Activated CD4-positive, alpha-beta T cell treated with anti-CD3 and anti-CD28 coated beads, Interleukin-2, amount 10 ng/mL, durations not matched to agents 24 days and 14 days (primary cell): ENCODE measurements at places on chromosomes 3 and 15. TPM values are rescaled to one million over a fixed set of nuclear protein-coding genes. Genes with fewer than 3 reads are reported as not detected.

FGD5 gene
- total RNA-seq, result 0.14 TPM in 1 of 2 replicates, not detected in the other

DISP2 gene
- total RNA-seq, result 0.02 and 0.05 TPM in 2 replicates

CYP11A1 gene
- not detected in 2 replicates for total RNA-seq

CIDEC gene
- total RNA-seq, result not detected in 2 replicates

HRG gene
- not detected in 2 replicates for total RNA-seq

KIF15 gene
- 26.5 and 28.3 TPM in 2 replicates for total RNA-seq

SST gene
- not detected in 2 replicates for total RNA-seq

NR2E3 gene
- total RNA-seq, result not detected in 2 replicates

IL12A gene
- total RNA-seq, result 0.21 and 0.59 TPM in 2 replicates

ANKRD28 gene
- total RNA-seq, result 38.1 and 38.7 TPM in 2 replicates

- H3K4me1 ChIP-seq, result no peaks in the 10 kb centered on the region
- H3K27me3 ChIP-seq, result no peaks in the 10 kb centered on the region
- no peak overlapping the region for H3K27ac ChIP-seq
- no peaks in the 10 kb centered on the region for H3K36me3 ChIP-seq
- no peak for DNase-seq
Observed at GRCh38 chr3:117706756-117707155, 997.2 kb downstream of the TUSC7 start.

DNA sequence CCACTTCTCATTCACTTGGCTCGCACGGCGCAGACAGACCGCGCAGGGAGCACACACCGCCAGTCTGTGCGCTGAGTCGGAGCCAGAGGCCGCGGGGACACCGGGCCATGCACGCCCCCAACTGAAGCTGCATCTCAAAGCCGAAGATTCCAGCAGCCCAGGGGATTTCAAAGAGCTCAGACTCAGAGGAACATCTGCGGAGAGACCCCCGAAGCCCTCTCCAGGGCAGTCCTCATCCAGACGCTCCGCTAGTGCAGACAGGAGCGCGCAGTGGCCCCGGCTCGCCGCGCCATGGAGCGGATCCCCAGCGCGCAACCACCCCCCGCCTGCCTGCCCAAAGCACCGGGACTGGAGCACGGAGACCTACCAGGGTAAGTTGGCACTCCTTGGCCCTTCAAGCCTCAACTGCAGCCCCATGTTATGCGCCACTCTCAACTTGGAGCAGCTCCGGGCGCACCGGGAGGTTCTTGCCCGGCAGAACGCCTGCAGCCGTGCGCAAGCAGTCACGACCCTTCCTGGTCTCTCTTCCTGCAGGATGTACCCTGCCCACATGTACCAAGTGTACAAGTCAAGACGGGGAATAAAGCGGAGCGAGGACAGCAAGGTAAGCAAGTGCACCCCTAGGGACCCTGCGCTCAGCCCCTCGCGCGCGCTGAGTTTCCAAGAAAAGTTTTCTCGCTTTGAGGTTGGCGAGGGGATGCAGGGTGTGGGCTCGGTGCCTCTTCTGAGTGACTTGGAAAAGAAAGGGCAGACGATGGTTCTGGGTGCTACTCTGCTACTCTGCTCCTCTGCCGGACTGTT lies at the start of gene BHLHE40:
Gene BHLHE40, plus strand, starts transcription at position 10 of the 801 bp plus-strand sequence. Its CDS starts 282 bp downstream, at position 292.
- H3K36me3 ChIP-seq, result peaks cover 59% of the 10 kb centered on the region
- peak within 1 kb of the TSS; percentile 100 for H3K27ac ChIP-seq
- peak within 1 kb of the TSS; percentile 96 for H3K4me3 ChIP-seq
- no peaks in the 10 kb centered on the region for H3K27me3 ChIP-seq
- no peak for DNase-seq
- H3K4me1 ChIP-seq, result peaks cover 41% of the 10 kb centered on the region

- DNase-seq, result no peak
- no peak overlapping the region for H3K27ac ChIP-seq
- peaks cover 24% of the 10 kb centered on the region for H3K27me3 ChIP-seq
- no peaks in the 10 kb centered on the region for H3K4me1 ChIP-seq
Observed at GRCh38 chr3:149790268-149790667, 2.1 kb downstream of the ANKUB1 start.

DNA sequence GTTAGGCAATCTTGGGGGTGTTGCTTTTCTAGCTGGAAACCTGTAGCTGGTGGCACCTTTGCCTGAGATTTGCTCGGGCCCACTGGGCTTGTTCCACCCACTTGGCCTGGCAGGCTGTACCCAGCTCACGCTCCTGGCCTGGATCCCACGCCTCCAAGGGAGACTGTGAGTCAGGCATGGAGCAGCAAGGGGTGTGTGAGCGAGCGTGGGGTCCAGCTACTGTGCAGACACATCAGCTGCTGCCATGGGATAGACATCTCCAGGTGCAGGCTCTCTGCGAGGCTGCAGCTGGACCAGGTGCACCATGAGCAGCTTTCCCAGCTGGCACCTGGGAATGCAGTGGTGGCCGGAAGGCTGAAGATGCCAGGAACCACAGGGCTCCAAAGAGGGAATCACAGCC lies 36.0 kb downstream of the NR1D2 start:
- H3K4me1 ChIP-seq, result peaks cover 2% of the 10 kb centered on the region
- no peak overlapping the region for H3K4me3 ChIP-seq
- no peak overlapping the region for H3K27ac ChIP-seq
- H3K36me3 ChIP-seq, result peaks cover 1% of the 10 kb centered on the region

- DNase-seq, result no peak
- no peak overlapping the region for H3K27ac ChIP-seq
- no peak overlapping the region for H3K4me3 ChIP-seq
- H3K4me1 ChIP-seq, result no peaks in the 10 kb centered on the region
Observed at GRCh38 chr3:174959556-174960065, 100.5 kb downstream of the NAALADL2 start.

DNA sequence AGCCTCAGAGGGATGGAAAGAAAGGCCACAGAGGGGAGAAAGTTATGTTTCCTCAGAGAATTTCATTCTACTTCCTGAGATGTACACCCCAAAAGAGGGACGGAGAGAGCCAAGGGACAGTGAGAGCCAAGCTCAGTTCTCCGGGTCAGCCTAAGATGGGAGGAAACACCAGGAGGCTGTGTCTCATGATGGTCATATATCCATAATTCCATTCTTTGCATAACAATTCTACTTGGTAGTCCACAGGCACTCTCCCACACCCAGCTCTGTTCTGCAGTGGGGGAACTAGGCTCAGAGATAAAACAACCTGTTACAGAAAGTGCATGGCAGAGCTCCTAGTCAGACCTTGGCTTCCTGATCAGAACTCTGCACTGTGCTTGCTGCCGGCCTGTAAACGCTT lies 54.4 kb downstream of the WDR76 start:
- no peak overlapping the region for H3K27ac ChIP-seq
- no peak for DNase-seq
- H3K4me1 ChIP-seq, result peaks cover 2% of the 10 kb centered on the region
- H3K27me3 ChIP-seq, result no peaks in the 10 kb centered on the region

GRCh38 chr15:59996298-59997041 lies 7.6 kb upstream of the FOXB1 start:
- DNase-seq, result peak; percentile 65
- H3K36me3 ChIP-seq, result peaks cover 2% of the 10 kb centered on the region

- H3K4me3 ChIP-seq, result no peak overlapping the region
- no peaks in the 10 kb centered on the region for H3K36me3 ChIP-seq
- no peaks in the 10 kb centered on the region for H3K4me1 ChIP-seq
Observed at GRCh38 chr15:54707805-54708752, 488.7 kb downstream of the RSL24D1 start.

DNA sequence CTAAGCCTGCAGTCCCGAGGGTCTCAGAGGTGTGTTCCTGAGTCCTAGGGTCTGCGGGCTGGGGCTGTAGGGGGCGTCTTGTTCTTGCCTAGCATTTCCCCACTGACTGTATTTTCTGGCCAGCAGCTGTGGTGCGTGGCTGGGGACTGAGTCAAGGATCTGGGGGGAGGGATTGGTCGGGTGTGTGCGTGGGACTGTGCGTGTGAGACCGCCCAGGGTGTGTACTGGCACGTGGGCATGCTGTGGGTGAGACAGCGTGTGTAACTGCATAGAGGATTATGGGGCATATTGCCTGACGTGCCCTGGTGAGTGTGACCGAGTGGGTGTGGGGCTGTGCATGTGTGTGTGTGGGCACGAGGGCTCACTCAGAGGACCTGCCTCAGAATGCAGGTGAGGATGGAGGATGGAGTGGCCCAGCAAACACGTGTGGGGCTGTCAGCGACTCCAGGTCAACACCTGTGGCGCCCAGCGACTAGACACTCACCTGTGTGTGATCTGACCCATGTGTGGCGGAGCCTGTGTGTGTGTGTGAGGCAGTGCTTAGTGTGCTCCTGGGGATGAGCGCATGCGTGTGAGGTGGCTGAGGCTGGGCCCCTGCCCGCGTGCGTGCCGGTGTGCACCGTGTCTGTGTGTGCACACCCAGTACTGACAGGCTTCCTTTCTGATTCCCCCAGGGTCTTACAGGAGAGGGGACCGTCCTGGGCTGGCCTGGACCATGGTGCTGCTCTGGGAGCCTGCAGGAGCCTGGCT lies 20.9 kb downstream of the FBLN2 start:
- DNase-seq, result no peak
- H3K36me3 ChIP-seq, result no peaks in the 10 kb centered on the region
- no peaks in the 10 kb centered on the region for H3K27me3 ChIP-seq

- H3K36me3 ChIP-seq, result no peaks in the 10 kb centered on the region
- no peak for DNase-seq
- peaks cover 67% of the 10 kb centered on the region for H3K27me3 ChIP-seq
Observed at GRCh38 chr15:58063614-58064013, 1.9 kb downstream of the ALDH1A2 start.

- H3K4me3 ChIP-seq, result no peak overlapping the region
- no peaks in the 10 kb centered on the region for H3K27me3 ChIP-seq
- H3K36me3 ChIP-seq, result no peaks in the 10 kb centered on the region
Observed at GRCh38 chr3:126345231-126345630, 12.0 kb downstream of the KLF15 start.

DNA sequence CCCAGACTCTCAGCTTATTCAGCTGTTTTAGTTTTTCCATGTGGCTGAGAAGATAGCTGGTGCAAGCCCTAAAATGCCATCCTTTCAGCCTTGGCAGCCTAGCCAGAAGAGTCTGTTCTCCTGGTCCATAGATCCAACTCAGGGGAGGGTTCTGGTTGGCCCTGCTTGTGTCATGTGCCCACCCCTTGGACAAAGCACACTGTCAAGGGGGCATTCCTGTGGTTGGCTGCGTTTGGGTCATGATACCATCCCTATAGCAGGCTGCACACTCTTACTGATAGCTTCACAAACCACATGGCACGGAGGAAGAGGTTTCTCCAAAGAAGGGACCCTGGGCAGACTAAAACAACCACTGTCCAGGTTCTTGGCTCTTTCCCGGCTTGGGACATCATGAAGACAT lies 8.4 kb upstream of the FSTL1 start:
- peaks cover 11% of the 10 kb centered on the region for H3K27me3 ChIP-seq
- no peak for DNase-seq
- peaks cover 3% of the 10 kb centered on the region for H3K4me1 ChIP-seq
- H3K4me3 ChIP-seq, result no peak overlapping the region

- H3K36me3 ChIP-seq, result no peaks in the 10 kb centered on the region
- no peak for DNase-seq
- no peak overlapping the region for H3K4me3 ChIP-seq
- H3K27me3 ChIP-seq, result peaks cover 27% of the 10 kb centered on the region
- no peaks in the 10 kb centered on the region for H3K4me1 ChIP-seq
- H3K27ac ChIP-seq, result no peak overlapping the region
Observed at GRCh38 chr15:61070111-61070901, 158.8 kb downstream of the RORA start.

GRCh38 chr15:78681281-78682003 lies 40.4 kb upstream of the CHRNB4 start:
- no peaks in the 10 kb centered on the region for H3K4me1 ChIP-seq
- H3K36me3 ChIP-seq, result no peaks in the 10 kb centered on the region
- no peak for DNase-seq
- H3K27ac ChIP-seq, result no peak overlapping the region

- peaks cover 13% of the 10 kb centered on the region for H3K36me3 ChIP-seq
- no peak overlapping the region for H3K4me3 ChIP-seq
- H3K27ac ChIP-seq, result no peak overlapping the region
Observed at GRCh38 chr15:85489773-85490493, 109.5 kb downstream of the AKAP13 start.

DNA sequence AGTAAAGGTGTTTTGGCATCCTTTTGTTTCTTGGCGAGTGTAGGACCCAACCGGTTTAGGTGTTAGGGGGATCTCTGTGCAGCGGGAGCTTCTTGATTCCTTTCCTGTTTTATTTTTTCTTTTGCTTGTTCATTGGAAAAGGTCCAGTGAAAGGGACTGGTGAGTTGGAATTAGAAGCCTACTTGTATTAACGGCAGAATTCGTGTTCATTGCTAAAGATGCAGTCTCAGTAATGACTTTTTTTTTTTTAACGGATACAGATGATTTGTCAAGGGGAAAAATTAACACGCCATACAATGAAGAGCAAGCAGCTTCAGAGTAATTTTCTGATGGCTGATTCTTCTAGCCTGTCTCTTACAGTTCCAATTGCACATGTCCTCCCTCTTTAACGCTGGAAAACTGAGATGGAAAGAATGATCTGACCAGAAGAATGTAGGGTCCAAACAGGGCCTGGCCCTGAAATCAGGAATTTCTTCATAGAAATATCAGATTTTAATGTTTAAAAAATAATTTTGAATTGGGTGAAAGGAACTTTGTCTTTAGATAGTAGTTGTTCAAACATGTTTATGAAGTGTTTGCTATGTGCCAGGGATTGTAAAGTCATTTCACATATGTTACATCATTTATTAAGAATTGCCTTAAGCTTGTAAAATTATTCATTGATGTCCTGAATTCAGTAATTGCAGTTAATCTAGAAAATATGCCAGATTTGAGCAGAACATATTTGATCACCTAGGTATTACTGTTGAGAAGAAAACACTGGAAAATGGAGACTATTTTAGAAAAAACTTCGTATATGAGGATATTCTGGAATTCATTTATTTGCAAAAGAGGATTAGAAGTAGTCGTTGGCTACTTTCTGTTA lies 1.4 kb downstream of the MAPK6 start:
- DNase-seq, result no peak
- peak overlapping the region; percentile 88 for H3K27ac ChIP-seq
- peaks cover 5% of the 10 kb centered on the region for H3K36me3 ChIP-seq
- peaks cover 32% of the 10 kb centered on the region for H3K4me1 ChIP-seq
- peaks cover 10% of the 10 kb centered on the region for H3K27me3 ChIP-seq
- H3K4me3 ChIP-seq, result peak overlapping the region; percentile 90

DNA sequence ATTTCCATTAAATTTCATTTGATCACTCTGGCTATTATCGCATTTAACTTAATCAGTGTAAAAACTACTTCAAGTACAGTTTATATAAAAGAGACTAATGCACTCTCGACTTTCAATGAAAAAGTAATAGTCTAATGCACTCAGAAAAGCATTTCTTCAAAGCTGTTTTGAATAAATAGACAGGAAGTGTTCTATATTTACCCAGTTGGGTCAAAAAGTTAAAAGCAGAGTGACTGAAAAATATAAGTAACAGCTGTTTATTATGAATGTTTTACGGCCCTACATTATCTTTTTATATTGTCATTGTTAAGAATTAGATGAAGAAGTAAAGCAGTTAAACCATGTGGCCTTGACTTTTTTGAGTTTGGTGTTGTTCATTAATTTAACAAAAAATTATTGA lies 391.8 kb downstream of the ZPLD1 start:
- H3K27me3 ChIP-seq, result no peaks in the 10 kb centered on the region
- H3K4me3 ChIP-seq, result no peak overlapping the region
- no peaks in the 10 kb centered on the region for H3K4me1 ChIP-seq

- no peak for DNase-seq
- no peak overlapping the region for H3K4me3 ChIP-seq
- no peaks in the 10 kb centered on the region for H3K27me3 ChIP-seq
Observed at GRCh38 chr3:147216143-147216673, 190.1 kb downstream of the ZIC4 start.
